Muscle of back (tissue), 13 donors: ENCODE measurements at places on chromosomes 4 and X.

DNA sequence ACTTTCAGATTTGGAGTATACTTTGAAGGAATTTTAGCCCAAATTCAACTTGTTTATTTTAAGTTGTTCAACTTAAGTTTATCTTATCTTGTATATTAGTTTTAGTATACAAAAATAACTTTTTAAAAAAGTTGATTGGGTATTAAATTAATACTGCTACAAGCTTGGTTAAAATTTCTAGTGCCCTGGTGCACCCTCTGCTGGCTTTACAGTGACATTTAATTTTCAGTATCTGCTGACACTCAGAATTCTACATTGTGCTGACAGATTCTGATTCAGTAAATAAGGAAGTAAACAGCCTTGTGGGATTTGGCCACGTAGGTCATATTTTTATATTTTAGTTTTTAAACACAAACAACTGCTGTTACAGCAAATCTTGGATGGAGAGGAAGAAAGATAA is 2.9 kb downstream of the EDA start:
- DNase-seq = peak; percentile 36

GRCh38 chrX:116499780-116500179 is 37.0 kb upstream of the CT83 start:
- DNase-seq = no peak

GRCh38 chrX:150486011-150486410 is 82.4 kb upstream of the MTM1 start:
- no peak for DNase-seq

DNA sequence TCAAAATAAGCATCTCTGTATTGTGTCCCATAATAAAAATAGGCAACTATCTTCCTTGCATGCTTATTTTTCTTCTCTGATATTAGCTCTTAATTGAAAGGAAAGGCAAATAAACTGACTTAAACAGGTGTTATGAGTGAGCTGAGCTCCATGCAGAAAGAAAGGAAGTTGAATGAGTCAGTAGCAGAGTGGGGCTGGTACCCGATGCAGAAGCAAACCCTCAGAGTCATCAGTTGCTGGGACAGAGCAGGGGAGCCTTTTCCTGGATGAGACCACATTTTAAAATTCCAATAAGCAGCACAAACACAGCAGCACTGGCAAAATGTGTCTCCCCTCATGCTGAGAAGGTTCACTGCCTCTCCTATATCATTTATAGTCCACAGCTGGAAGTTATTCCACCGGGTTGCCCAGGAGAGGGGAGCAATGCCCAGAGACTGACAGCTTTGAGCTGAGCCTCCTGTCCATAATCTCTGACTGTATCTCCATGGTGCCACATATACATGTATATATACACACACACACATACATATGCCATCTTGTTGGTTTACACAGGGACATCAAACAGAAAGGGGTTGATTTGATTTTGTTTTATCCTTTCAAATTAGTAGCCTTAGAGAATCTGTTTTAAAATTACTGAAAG is 274.3 kb upstream of the PPARGC1A start:
- no peak for DNase-seq

- DNase-seq = peak; percentile 49
Measured at GRCh38 chr4:139419388-139419914, 34.5 kb upstream of the RAB33B start.

- DNase-seq = no peak
Measured at GRCh38 chrX:77900688-77901087, 1.4 kb downstream of the COX7B start.

DNA sequence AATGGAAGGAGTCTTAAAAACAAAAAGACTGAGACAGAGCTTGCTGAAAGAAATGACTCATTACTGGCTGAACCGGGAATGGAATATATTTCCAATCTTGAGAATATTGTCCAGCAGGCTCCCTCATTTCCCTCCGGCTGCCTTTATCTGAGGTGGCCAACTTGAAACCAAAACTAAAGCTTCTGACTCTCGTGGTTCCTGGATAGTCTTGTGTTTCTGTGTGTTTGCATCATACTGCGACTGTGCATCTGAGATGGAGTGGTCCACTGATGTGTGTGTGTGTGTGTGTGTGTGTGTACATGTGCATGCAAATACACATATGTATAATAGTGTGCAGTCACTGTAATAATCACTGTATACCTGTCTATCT is 145.6 kb upstream of the SCML1 start:
- DNase-seq = no peak

DNA sequence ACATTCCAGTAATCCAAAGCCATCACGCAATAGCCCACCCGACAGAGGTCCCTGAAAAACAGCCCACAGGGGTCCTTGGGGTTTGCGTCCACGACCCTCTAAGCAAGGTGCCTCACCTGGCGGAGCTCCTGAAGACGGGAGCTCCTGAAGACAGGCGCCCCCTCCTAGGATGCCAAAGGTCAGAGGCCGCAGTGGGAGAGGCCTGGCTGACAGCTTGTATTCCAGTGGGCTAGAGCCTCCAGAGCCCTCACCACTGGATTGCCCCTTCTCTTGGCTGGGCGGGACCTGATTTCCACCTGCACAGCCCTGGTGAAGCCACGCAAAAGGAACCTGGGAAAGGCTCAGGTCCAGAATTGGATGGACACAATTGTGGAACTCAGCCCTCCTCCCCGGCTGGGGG is 29.7 kb upstream of the WFS1 start:
- DNase-seq = no peak

DNA sequence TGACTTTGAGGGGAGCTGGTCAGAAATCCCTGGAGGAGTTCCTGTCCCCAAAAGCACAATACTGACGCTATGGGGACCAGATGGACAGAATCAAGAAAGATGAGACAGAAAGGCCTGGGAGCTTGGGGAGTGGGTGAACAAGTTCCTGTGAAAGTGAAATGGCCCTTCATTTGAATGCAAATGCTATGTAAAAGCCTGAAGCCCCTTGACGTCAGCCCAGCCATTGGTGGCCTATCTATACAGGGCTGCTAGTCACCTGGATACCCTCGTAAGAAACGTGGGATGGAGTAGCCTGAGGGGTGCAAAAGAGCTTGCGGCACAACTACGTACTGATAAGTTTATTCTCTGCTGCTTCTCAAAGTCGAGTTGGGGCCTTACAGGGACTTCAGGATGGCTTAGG is at the start of gene CDX4:
CDX4 (plus strand) TSS at position 223 of the 400 bp plus-strand sequence. CDS start 201 bp downstream, outside the sequence.
- DNase-seq = no peak

DNA sequence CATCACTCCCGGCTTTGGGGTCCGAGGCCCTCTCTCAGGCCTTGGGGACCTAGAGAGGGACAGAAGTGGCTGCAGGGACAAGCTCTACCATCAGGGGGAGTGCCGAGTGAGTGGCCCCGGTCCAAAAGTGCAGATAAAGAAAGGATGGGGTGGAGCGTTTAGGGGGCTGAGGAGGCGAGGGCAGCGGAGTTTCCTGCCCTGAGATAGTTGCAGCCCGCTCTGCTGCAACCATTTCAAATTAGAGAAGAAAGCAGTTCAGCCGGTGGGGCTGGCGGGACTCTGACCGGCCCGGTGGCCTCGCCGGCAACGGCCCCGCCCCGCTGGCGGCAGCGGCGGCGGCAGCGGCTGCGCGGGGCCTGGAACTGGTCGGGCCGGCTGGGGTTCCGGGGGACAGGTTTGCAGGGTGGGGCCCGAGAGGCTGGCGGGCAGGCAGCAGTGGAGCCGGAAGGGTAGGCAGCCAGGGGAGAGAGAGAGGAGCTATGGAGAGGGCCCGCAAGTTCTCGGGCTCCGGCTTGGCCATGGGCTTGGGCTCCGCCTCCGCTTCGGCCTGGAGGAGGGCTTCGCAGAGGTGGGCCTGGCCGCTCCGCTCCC is 7.6 kb downstream of the DLG3 start:
- peak; percentile 49 for DNase-seq

- peak; percentile 49 for DNase-seq
Measured at GRCh38 chrX:2614911-2615310, 76.2 kb upstream of the CD99 start.

DNA sequence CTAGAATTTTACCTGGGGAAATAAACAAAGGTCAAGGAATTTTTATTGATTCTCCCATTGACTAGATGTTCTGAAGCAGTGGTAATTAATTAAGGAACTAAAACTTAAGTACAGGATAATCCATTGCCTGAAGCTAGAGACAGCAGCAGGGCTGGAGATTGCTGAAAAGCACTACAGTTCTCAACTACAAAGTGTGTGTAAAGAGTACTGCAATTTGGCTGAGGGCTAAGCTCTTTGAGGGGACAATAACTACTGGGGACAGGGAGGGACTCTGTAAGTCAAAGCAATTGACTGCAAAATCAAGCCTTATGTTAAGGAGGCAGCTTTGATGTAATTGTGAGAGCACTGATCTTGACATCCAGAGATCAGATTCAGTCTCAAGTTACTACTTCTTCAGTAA is 260.4 kb downstream of the GALNTL6 start:
- DNase-seq = no peak

DNA sequence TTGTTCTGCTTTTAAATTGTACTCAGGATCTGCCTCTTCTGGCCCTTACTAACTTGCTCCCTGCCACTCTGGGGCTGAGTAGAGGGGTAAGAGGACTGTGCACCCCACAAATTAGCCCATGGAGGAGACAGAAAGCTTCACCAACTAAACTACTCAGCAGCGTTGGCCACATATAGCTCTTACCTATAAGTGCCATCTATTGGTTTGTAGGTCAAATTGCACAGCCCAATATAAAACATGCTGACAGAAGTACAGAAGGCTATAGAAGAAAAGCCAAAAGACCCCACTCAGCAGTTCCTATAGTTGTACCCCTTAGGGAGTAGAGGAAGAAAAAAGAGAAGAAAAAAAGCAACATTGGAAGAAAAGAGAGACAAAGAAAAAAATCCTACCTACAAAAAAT is 341.2 kb upstream of the FMR1 start:
- no peak for DNase-seq

- DNase-seq = no peak
Measured at GRCh38 chrX:17725181-17725580, 12.1 kb upstream of the SCML1 start.

GRCh38 chr4:168832763-168833575 is 177.1 kb downstream of the CBR4 start:
- DNase-seq = peak; percentile 86

- DNase-seq = no peak
Measured at GRCh38 chr4:123924536-123924935, 527.9 kb downstream of the SPRY1 start.

DNA sequence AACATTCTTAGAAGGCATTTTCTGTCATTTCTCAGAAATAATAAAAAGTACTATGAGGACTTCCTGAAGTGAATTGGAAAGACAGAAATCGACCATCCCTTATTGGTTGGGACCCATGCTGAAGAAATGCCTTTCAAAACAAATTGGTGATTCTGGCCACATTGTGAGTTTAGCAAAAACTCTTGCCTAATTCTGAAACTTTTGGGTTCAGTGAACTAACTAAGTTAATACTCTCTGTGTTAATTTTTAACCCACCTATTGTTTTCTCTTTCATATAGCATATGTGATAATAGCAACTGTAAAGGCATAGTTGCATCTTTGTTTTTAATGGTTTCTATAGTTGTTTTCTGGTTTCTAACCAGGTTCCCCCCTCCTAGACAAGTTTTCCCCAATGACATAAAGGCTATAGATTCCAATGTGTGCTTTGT is 129.3 kb upstream of the FAT1 start:
- DNase-seq = no peak

DNA sequence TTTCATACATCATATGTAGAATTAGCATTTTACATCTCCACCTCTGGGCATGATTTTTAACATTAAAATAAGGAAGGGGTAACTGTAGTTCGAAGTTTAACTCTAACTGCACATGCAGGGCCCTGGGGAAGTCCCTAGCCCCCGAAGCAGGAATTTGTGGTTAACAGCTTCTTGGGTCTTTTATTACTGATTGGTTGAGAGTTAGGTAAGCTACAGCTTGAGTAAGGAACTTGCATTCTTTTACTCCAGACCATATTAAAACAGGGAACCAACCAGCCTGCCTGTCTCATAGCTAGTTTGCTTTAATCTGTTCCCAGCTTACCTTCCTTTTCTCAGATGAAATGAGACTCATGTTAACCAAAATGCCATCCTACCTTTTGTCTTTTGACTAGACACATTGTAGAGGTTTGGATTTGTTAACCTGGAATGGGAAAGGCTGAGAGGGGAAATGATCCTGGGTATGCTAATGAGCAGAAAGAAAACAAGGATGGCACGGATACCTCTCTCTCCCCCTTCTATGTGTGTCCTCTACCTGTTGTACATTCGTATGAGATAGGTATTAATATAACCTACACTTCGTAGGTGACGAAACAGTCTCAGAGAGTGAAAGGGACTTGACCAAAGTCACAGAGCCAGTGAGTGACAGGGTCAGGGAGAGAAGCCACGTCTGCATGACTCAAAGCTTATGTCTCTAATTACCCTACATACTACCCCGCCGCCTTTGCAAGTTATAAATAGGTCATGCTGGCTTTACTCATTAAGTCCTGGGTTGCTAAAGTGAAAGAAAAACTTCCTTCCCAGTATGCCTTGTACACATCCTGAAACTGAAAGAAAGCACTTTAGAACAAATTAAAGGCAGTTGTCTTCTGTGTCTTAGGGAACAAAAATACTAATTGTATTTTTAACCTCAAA is 119.5 kb upstream of the AFF2 start:
- DNase-seq = no peak

GRCh38 chr4:82469791-82470345 is 39.5 kb downstream of the ENOPH1 start:
- no peak for DNase-seq

DNA sequence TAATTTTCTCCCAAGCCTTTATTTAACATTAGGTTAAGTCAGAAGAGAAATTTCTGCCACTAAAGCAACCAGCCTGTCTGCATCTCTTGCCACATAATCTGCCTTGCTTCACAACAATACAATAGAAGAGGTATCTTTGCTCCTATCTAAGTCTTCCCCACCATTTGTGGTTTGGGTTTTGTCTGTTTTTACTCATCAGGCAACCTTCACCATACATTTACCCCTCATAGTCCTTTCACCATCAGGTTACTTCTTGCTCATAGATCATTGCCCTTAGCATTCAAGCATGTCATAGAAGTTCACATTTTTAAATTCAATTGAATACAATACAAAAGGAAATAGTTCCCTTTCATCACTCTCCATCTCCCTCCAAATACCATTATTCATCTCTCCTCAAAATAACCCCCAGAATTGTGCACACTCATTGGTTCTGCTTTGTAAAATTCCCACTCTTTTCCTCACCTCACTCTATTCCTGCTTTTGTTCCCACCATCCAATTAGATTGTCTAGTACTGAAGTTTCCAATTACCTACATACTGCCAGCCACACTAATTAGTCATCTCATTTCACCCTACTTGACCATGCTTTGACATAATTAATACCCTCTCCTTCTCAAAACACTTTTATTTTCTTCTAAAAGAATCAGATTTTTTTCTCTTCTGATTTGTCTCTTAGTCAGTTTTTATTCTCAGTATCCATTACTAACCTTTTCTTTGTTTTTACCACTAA is 1957.0 kb upstream of the AGA start:
- DNase-seq = no peak

DNA sequence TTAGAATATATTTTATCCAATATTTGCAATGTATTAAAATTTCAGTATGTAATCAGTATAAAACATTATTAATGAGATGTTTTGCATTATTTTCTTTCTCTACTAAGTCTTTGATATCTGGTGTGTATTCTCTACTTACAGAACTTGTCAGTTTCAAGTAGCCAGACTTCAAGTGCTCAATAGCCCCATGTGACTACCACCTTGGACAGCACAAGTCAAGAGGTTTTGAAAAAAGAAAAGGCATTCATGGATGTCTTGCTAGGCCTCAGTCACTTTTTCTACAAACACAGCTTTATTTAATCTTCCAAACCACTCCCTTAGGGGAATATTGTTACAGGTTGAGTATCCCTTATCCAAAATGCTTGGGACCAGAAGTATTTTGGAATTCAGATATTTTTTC is 189.4 kb downstream of the QDPR start:
- DNase-seq = no peak

GRCh38 chr4:29066861-29067260 is 1653.3 kb upstream of the PCDH7 start:
- no peak for DNase-seq
